ENCODE measurements at places on chromosomes 13 and 19.
A peak's percentile ranks its signal among the peaks of the same experiment; 100 is the strongest.

DNA sequence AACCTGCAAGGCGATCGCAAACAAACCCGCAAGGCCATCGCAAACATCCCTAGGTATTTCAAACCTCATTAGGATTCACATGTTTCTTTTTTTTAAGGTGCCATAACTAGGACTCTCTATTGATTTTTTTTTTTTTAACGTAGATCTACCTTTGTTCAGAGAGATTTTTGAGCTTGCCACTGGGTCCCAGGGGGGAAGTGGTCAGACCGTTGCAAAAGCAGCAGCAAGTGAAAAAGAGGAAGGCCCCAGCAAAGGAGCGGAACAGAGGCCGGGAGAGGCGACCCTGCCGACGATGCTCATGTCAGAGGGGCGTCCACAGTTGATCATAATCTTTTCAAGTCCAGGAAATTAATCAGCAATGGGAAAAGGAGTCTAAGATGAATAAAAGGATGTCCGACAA is 32.7 kb upstream of the FLT1 start:
- no peak for DNase-seq

GRCh38 chr19:28324275-28325060 is 888.5 kb downstream of the UQCRFS1 start:
- DNase-seq, result no peak

GRCh38 chr13:113506025-113506685 is 15.6 kb upstream of the DCUN1D2 start:
- DNase-seq, result no peak

- no peak for DNase-seq
Measured at GRCh38 chr19:51821921-51822320, 27.0 kb downstream of the FPR3 start.

DNA sequence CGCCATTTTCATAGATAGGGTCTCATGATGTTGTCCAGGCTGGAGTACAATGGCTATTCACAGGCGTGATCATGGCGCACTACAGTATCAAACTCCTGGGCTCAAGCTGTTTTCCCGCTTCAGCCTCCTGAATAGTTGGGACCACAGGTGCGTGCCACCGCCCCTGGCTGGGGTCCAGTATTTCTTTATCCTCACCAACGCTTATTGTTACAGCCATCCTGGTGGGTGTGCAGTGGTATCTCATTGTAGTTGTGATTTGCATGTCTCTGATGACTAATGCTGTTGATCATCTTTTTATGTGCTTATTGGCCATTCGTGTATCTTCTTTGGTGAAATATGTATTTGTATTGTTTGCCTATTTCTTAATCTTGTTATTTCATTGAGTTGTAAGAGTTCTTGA is 49.0 kb downstream of the SIPA1L3 start:
- DNase-seq, result no peak

GRCh38 chr19:56839652-56840450 is 675 bp downstream of the PEG3 start:
- DNase-seq, result peak; percentile 43

- DNase-seq, result no peak
Measured at GRCh38 chr13:98214707-98215106, 37.6 kb upstream of the RNF113B start.

- no peak for DNase-seq
Measured at GRCh38 chr13:79226250-79226649, 179.8 kb downstream of the RBM26 start.

DNA sequence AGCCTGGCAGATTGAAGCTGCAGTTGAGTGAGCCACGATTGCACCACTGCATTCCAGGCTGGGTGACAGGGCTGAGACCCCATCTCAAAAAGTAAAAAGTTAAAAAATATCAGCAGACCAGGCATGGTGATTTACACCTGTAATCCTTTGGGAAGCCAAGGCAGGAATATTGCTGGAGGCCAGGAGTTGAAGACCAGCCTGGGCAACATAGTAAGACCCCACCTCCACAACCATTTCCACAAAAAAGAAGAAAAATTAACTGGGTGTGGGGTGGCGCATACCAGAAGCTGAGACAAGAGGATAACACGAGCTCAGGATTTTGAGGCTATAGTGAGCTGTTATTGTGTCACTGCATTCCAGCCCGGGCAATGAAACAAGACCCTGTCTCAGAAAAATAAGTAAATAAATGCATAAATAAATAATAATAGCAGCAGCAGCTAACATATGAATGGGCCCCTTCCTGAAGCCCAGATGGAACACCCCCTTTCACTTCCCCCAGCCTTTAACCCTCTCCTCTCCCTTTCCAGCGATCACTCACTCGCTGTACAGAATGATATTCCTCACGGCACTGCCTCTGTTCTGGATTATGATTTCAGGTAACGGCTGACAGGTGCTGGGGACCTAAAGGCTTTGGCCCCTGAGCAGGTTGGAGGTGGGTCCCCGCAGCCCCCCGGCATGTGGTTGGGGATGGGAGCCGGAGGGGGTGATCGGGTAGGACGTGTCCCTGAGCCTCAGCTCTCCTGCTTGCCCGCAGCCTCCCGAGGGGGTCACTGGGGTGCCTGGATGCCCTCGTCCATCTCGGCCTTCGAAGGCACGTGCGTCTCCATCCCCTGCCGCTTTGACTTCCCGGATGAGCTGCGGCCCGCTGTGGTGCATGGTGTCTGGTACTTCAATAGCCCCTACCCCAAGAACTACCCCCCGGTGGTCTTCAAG is 3.2 kb downstream of the MAG start:
- no peak for DNase-seq

DNA sequence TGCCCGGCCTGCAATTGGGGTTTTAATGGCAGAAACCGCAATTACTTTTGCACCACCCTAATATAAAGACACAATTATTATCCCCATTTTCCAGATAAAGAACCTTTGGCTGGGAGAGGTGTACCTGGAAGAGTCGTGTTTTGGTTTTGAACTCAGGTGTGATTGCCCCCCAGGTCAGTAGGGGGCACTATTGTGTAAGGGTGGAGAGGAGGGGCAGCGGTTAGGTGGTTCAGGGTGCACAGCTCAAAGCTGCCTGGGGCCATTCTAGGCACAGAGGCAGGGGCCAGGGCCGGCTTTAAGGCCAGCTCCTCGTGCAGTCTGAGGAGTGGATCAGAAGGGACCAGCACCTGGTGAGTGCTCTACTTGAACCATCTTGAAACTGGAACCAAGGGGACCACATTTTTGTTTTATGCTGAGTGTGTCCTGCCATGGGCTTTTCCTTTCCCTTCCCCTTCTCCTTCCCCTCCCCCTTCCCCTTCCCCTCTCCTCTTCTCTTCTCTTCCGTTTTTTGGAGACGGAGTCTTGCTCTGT is 5.8 kb upstream of the FCGRT start:
- peak; percentile 66 for DNase-seq

DNA sequence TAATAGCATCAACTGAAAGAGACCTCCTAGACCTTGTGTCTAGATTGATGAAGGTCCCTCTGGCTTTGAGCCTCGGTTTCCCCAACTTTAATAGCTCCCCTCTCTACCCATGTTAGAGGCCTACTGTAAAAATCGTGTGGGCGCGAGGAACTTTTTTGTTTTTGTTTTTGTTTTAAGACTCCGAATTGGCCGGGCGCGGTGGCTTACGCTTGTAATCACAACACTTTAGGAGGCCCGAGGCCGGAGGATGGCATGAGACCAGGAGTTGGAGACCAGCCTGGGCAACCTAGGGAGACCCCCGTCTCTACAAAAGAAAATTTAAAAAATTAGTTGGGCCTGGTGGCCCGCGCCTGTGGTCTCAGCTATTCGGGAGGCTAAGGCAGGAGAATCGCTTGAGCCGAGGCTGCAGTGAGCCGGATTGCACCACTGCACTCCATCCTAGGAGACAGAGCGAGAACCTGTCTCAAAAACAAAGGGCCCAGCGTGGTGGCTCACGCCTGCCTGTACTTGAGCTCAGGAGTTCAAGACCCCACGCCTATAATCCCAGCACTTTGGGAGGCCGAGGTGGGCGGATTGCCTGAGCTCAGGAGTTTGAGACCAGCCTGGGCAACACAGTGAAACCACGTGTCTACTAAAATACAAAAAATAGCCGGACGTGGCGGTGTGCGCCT is 858 bp upstream of the PPP6R1 start:
- DNase-seq, result no peak

GRCh38 chr19:37790244-37790925 is 11.0 kb upstream of the ZNF573 start:
- no peak for DNase-seq

GRCh38 chr13:42405665-42406390 is 133.9 kb downstream of the AKAP11 start:
- no peak for DNase-seq

DNA sequence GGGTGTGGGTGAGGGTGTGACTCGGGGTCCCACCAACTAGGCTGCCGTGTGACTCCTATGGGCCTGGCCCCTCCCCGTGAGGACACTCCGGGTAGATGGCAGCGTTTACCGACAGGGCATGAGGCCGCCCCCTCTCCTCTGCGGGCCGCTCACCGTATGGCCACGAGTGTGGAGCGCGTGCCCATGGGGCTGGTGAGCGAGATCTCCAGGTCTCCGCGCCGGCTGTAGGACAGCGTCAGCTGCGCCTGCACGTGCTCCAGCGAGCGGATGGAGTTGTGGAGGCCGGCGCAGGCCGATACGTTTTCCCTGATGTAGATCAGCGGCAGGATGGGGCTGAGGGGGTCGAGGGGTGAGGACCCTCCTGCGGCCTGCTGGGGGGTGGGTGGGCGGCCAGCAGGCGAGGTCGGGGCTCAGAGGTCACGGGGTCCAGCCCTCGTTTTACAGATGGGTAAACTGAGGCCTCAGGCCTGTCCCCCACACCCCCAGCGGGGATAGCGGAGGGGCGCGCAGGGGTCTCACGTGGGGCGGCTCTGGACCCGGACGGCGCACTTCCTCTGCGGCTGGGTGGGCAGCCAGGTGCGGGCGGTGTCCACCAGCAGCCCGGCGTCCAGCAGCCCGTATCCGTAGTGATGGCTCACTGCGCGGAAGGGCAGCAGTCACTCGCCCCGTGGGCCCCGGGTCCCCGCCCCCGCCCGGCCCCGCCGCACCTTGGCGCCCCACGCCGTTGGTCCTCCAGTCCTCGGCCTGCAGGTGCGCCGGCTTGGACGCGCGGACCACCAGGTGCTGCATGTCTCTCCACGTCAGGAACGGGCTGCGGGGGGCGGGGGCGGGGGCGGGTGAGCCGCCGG is 4.3 kb upstream of the C19orf25 start:
- DNase-seq, result peak; percentile 14

- no peak for DNase-seq
Measured at GRCh38 chr13:46173656-46174055, 8.3 kb downstream of the LCP1 start.

DNA sequence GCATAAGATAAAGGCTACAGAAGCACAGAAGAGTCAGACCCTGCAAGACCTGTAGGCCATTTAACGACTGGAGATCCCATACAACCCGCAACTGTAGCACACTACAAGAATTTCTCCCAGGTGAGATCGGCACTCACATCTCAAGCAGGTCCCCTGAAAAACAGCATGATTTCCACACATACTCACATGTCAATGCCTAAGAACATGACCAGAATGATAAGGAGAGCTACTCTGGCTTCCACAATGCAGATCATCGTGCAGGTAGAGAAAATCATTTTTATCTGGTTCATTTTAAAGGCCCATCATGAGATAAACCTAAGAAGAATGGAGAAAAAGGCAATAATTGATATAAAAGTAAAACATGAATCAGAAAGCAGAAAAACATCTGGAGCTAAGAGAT is 17.5 kb upstream of the PEG3 start:
- DNase-seq, result no peak

- no peak for DNase-seq
Measured at GRCh38 chr19:39546599-39546998, 6.6 kb upstream of the EID2 start.

DNA sequence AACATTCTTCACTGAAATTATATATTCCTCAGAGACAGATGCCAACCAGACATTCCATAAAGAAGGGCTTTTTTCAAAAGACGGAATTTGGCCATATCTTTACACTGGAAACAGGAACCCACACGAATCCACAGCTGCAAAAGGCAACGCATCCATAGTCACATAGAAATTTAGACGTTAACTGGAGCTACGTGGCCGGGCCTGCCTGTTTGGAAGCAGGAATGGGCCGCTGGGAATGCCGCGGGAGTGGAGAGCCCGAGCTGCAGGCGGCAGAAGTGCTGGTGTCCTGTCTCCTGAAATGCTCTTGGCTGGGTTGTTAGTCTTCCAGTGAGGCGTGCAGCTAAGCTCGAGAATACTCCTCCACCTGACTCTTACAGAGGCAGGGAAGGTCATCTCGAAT is 122.2 kb downstream of the KL start:
- DNase-seq, result no peak

DNA sequence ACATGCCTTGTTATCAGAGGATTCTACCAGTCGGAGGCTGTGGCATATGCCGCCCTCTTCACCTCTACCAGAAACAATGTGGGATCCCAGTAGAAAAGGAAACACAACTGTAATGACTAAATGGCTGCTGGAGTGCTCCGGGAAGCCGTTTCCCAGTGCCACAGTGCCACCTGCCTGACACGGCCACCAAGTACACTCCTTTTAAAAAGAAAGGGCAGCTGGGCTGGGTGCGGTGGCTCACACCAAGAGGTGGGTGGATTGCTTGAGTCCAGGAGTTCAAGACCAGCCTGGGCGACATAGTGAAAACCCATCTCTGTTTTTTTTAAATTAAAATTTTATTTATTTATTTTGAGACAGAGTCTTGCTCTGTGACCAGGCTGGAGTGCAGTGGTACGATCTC is 67.3 kb downstream of the TRPM4 start:
- DNase-seq, result peak; percentile 59

DNA sequence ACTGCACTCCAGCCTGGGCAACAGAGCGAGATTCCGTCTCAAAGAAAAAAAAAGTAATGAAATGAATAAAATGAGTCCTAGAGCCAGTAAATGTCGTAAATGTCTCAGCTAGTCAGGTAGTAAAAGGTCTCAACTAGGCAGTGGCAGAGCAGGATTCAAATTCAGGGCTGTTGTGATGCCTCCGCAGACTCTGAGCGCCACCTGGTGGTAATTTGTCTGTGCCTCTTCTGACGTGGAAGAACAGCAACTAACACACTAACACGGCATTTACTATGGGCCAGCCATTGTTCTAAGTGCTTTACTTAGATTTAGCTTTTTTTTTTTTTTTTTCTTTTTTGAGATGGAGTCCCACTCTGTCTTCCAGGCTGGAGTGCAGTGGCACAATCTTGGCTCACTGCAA is 30.2 kb downstream of the CYP2F1 start:
- peak; percentile 72 for DNase-seq

GRCh38 chr19:31629579-31630363 is 280.5 kb upstream of the TSHZ3 start:
- DNase-seq, result no peak

Measured in AG08396 (cell line).